Stimulated activated CD8-positive, alpha-beta memory T cell treated with anti-CD3 and anti-CD28 coated beads, Interleukin-15, amount 100 ng/mL, for 1 hour (primary cell): ENCODE measurements at places on chromosomes 3 and 15.

DNA sequence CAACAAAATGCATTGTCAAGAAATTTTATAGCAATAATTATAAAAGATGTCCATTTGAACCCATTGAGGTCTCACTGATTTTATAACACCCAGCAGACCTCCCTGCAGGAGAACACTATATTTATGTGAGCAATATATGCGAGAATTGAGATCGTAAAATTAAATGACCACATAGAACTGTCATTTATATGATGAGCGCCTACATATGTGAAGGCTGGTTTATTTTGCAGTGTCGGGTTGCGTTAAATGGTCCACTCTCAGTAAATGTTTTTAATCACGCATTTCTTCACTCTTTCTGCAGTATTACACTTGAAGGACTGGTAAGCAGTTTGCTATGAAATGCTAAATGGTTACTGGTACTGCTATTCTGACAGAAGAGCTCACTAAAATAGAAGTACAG lies 408.5 kb upstream of the AGTR1 start:
- no peak for DNase-seq

- DNase-seq, result no peak
Observed at GRCh38 chr3:98114264-98114663, 16.3 kb upstream of the OR5H1 start.

- DNase-seq, result no peak
Observed at GRCh38 chr3:105752791-105753415, 115.9 kb downstream of the CBLB start.

DNA sequence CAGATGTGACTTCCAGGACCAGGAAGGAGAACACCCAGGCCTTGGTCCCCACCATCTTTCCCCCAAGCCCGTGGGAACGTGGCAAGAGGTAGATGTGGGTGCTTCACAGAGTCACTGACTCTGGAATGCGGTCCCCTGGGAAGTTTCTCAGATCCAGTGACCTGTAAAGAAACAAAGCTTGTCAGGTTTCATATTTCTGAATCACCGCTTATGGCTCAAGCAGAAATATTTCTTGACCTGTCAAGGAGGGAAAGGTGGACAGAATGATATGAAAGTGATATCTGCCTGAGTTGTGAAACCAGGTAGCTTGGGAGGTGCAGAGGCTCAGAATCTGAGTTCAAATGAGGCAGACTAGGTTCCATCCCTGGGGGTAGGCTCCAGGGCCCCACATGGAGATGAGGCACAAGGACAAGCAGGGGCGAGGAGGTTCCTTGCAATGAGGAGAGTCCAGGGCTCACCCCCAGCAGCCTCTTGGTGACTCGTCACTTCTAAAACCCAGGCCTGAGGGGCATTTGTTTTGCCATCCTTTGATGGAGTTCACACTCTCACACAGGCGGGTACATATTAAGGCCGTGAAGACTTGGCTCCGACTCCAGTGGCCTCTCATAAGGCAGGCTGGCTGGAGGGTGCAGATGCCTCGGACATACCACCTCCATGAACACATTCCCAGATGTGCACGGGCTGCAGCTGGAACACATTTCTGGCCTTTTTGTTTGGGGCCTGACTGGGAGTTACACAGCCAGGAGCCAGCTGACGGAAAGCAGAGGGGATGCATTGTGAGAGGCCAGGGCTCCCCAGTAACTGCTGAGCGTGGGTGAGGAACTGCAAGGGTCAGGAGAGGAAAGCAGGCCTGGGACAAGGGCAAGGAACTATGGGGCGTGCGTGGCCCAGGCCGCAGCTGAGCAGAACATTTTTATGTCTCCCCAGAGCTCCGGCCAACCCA lies 1.3 kb downstream of the CILP start:
- DNase-seq, result no peak

GRCh38 chr3:111617912-111618601 lies 22.9 kb upstream of the ZBED2 start:
- DNase-seq, result no peak
